ENCODE measurements at places on chromosomes 5 and 9.

DNA sequence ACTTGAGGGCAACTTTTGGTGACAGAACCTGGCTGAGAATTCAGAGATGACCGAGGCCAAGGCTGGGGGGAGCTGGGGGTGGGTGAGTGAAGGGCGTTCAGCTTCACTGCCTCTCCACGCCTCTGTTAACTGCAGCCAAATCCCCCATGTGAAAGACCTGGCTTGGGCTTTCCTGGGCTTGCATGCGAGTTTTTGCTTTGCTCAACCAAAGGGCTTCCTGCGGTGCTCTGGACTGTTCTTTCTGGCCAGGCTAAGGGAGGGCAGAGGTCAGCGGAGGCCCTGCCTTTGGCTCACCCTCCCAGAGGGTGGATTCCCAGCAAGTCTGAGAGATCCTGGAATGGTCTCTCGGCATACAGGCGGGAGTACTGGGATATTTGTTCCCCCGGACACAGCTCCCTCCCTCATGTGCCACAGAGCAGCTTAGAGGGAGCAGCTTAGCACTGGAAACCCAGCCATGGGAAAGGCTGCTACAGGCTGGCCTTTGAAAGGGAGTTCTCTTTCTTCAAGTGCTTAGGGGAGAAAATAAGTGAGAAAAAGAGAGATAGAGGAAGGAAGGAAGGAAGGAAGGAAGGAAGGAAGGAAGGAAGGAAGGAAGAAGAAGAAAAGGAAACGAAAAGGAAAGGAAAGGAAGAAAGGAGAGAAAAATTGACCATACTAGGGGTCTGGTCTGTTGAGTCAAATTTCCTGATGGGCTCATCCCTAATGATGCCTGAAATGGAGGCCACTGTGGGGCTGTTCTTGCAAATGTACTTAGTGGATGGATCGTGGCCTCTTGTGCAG, 158.8 kb downstream of the FGF18 start:
- no peak for DNase-seq

- no peak for DNase-seq
Measured at GRCh38 chr9:74963056-74963455, 10.3 kb upstream of the C9orf40 start.

GRCh38 chr9:92745331-92745730, 19.3 kb downstream of the BICD2 start:
- no peak for DNase-seq

DNA sequence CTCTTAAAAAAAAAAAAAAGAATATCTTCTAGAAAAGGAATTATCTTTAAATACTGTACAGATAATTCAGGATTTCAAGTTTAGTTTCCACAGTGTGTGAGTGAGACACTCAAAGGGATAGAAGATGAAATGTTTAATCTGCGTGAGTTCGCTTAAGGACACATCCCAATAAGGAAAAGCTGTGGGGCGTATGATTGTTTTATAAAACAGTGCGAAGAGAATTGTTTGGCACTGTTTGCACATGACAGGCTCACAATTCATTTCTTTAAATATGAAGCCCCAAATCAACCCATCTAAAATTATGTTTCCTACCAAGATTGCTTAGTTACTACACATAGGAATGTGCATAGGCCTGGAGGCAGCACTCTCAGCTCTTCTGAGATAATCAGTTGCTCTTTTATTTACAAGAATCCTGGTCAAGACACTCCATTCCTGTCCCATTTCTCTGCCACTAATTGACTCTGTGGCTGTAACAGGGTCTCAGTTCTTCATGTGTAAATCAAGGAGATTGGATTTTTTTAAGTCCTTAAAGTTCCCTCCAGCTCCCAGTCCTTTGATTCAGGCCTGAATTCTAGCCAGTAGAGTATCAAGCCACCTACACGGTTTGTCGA, 60.1 kb downstream of the BHMT start:
- DNase-seq = no peak

GRCh38 chr5:78827725-78828124, 157.4 kb downstream of the ARSB start:
- DNase-seq = no peak

DNA sequence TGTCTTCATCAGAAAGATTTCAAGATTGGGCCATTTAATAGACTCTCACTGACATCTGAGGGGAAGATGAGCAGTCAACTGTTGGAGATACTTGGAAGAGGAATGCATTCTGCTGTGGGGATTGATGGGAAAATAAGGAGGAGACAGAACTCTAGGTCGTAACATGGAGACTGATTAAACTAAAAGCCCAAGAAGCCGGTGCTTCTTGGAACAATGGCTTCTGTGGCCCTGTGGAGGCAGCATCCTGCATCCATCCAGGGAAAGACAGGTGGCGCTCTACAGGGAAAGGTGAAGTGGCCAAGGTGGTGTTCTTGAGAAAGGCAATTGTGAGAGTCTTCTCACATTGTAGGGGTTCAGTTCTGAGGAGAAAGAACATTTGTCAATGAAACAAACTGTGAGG, 31.3 kb downstream of the ZFAND5 start:
- no peak for DNase-seq

- DNase-seq = no peak
Measured at GRCh38 chr5:39951070-39951469, 526.3 kb upstream of the DAB2 start.

DNA sequence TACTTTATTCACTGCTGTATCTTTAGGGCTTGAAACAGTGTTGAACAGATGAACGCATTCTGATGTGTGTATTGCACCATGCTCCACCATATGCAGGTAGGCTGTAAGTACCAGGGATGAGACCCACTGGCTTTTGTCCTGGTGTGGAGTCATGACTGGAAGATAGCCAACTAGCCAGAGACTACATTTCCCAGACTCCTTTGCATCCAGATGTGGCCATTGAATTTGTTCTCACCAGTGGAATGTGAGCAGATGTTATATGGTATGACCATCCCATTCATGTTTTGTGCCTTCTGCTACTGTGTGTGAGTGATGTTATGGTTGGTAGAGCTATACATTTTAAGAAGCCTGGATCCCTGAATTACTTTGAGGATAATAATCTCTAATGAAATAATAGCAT, 7.4 kb upstream of the FBXL7 start:
- no peak for DNase-seq

- DNase-seq = no peak
Measured at GRCh38 chr5:21263361-21263760, 1275.4 kb upstream of the CDH18 start.

DNA sequence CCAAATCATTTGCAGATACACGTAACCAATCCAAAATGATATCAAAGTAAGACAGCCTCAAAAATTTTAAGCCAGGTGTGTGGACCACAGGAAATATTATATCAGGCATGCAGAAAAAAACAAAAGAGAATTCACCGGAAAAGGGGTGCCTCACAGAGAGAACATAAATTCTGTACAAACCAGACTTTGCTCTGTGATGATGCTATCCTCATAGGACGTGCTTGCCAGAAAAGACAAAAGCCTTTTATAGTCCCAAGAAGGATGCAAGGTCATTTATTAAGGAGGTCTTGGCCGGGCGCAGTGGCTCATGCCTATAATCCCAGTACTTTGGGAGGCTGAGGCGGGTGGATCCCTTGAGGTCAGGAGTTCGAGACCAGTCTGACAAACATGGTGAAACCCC, 16.8 kb upstream of the ATP6V1G1 start:
- no peak for DNase-seq

GRCh38 chr5:14669975-14670374, 5.5 kb downstream of the OTULIN start:
- no peak for DNase-seq

DNA sequence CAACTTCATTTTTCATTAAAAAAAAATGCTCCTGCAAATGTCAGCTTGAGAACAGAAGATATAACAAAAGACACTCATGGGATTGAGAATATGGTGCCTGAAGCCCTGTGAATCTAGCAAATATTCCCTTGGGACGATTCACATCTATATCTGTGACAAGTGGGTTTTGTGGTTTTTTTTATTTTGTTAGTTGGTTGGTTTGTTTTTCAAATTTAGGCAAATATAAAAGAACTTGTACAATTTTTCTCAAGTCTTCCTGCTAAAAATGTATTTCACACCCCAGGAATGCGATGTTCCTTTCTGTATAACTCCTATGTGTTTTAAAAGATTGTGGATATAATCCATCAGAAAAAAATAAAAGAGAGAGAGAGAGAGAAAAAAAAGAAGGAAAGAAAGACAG, 1061.8 kb upstream of the ARRDC3 start:
- no peak for DNase-seq

Data from T1000 (cell line).